Naive thymus-derived CD4-positive, alpha-beta T cell (primary cell): ENCODE measurements at places on chromosomes 3 and 15. TPM values are rescaled to one million over a fixed set of nuclear protein-coding genes. Genes with fewer than 3 reads are reported as not detected.

SLC4A7 gene
- polyA plus RNA-seq, result 9.3 TPM

KCNMB3 gene
- 0.33 TPM for polyA plus RNA-seq

SH2D7 gene
- not detected for polyA plus RNA-seq

TAGLN3 gene
- polyA plus RNA-seq, result not detected

ACOX2 gene
- polyA plus RNA-seq, result not detected

DPPA2 gene
- not detected for polyA plus RNA-seq

DPPA4 gene
- 4.0 TPM for polyA plus RNA-seq
